ENCODE measurements at places on chromosomes 2 and 18. TPM values are rescaled to one million over a fixed set of nuclear protein-coding genes. Genes with fewer than 3 reads are reported as not detected.
A peak's percentile ranks its signal among the peaks of the same experiment; 100 is the strongest.

DNAH7 gene
- total RNA-seq: not detected

CTAGE1 gene
- total RNA-seq: not detected

EXOC6B gene
- 25.4 TPM for total RNA-seq

IL1F10 gene
- not detected for total RNA-seq

GRCh38 chr2:171180229-171180930 is 19.7 kb upstream of the TLK1 start:
- H3K4me1 ChIP-seq: peaks cover 5% of the 10 kb centered on the region
- no peaks in the 10 kb centered on the region for H3K27me3 ChIP-seq
- H3K36me3 ChIP-seq: no peaks in the 10 kb centered on the region
- H3K27ac ChIP-seq: no peak overlapping the region
- no peak overlapping the region for H3K4me3 ChIP-seq
- no peak for DNase-seq

SRD5A2 gene
- not detected for total RNA-seq

GRCh38 chr2:134760385-134760784 is 41.6 kb upstream of the TMEM163 start:
- H3K4me3 ChIP-seq: no peak overlapping the region
- H3K36me3 ChIP-seq: no peaks in the 10 kb centered on the region
- no peaks in the 10 kb centered on the region for H3K4me1 ChIP-seq

DNA sequence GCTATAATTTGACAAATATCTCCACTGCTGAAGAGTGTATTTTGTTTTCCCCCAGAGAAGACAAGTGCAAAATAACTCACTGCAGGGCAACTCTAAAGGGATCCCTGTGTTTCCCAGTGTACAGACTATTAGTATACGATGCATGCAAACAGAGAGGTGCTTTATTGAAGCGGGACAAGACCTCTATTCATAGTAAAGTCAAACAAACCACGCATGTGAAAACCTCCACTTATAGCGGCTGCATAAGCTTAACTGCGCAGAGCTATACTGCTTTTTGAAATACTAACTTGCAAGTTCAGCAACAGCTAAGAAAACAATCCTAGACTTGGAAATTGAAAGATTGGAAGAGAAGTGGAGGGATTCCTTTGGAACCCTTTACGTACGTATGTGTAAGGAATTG is 15.6 kb downstream of the RNF144A start:
- no peak overlapping the region for H3K4me3 ChIP-seq
- H3K4me1 ChIP-seq: no peaks in the 10 kb centered on the region
- DNase-seq: no peak
- no peaks in the 10 kb centered on the region for H3K27me3 ChIP-seq
- no peak overlapping the region for H3K27ac ChIP-seq
- no peaks in the 10 kb centered on the region for H3K36me3 ChIP-seq

DNA sequence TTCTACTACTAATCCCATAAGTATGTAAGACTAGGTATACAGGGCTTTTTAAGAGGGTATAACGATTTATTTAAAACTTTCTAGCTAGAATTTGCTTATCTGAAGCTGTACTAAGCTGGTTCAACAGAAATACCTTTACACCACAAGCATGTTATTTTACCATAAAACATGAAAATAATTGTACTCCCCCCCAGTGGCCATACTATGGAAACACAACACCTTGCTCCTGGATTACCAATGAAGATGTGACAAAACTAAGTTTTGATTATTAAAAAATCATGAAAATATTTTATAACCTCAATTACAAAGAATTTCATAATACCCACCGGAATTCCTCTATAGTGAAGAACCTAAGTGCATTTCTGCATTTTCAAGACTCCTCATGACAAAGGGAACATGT is 27.3 kb downstream of the LPIN2 start:
- peak; percentile 18 for DNase-seq
- H3K36me3 ChIP-seq: no peaks in the 10 kb centered on the region
- no peaks in the 10 kb centered on the region for H3K27me3 ChIP-seq
- peaks cover 17% of the 10 kb centered on the region for H3K4me1 ChIP-seq

OTX1 gene
- total RNA-seq: 13.1 TPM

- H3K4me3 ChIP-seq: no peak overlapping the region
- peaks cover 9% of the 10 kb centered on the region for H3K4me1 ChIP-seq
- no peaks in the 10 kb centered on the region for H3K36me3 ChIP-seq
- no peak for DNase-seq
- H3K27me3 ChIP-seq: no peaks in the 10 kb centered on the region
Measured at GRCh38 chr2:150134223-150134857, 353.1 kb downstream of the RND3 start.

GRCh38 chr2:13681936-13682335 is 950.6 kb upstream of the LRATD1 start:
- H3K27ac ChIP-seq: no peak overlapping the region
- no peak overlapping the region for H3K4me3 ChIP-seq
- no peaks in the 10 kb centered on the region for H3K4me1 ChIP-seq
- H3K36me3 ChIP-seq: no peaks in the 10 kb centered on the region
- no peaks in the 10 kb centered on the region for H3K27me3 ChIP-seq

DNA sequence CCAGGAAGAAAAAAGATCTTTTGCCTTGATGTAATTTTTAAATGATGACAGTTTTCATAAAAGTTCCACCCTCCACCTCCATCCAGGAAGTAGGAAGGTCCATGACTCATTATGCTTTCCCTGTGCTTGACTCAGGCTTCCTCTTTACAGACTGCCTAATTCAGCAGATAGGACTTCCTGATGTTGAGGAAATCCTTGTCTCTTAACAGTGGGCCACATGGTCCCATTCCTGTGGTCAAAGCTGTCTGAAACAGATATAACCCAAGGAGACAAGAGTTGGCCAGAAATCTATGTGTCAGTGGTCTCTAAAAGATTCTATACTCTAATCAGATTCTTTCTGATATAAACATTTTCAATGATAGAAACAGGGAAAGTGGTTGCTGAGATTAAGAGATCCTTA is 119.1 kb downstream of the BAZ2B start:
- peak overlapping the region; percentile 9 for H3K4me3 ChIP-seq
- no peaks in the 10 kb centered on the region for H3K36me3 ChIP-seq
- peak; percentile 82 for DNase-seq
- H3K27me3 ChIP-seq: no peaks in the 10 kb centered on the region
- H3K4me1 ChIP-seq: peaks cover 23% of the 10 kb centered on the region

DNA sequence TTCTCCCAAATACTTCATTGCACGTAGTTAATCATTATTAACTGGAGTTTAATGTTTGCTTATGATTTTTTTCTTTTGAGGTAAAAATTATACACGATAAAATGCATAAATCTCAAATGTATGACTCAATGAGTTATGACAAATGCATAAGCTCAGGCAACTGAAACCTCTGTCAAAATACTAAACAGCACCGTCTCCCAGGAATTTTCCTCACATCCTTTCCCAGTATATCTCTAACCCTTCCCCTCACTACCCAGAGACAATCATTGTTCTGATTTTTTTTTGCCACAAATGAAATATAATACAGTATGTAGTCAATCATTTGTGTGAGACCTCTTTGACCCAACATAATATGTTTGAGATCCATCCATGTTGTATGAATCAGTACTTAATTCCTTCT is 606.5 kb downstream of the CPS1 start:
- no peak overlapping the region for H3K4me3 ChIP-seq
- H3K27me3 ChIP-seq: no peaks in the 10 kb centered on the region
- H3K4me1 ChIP-seq: no peaks in the 10 kb centered on the region
- no peak for DNase-seq
- H3K27ac ChIP-seq: no peak overlapping the region

DNA sequence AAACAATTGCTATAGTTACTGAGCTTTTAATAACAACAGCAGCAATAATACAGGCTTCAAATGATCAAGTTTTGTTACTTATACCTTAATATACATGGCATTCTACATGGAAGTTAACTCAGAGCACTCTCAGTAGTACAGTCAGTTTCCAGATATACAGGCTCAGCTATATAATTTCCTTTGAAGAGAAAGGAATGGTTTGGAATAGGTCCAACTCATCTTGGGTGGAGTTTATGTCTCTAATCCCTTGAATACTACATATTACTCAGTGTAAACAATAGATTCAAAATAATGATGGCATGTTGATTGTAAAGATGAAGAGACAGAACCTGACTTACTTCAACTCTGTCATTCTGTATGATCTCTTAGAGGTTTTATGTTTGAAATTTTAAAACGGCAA is 174.9 kb downstream of the EPHA4 start:
- no peak for DNase-seq
- peaks cover 3% of the 10 kb centered on the region for H3K27me3 ChIP-seq
- H3K4me3 ChIP-seq: no peak overlapping the region
- no peaks in the 10 kb centered on the region for H3K4me1 ChIP-seq
- no peaks in the 10 kb centered on the region for H3K36me3 ChIP-seq

- no peaks in the 10 kb centered on the region for H3K36me3 ChIP-seq
- no peak for DNase-seq
- no peak overlapping the region for H3K27ac ChIP-seq
- H3K4me1 ChIP-seq: peaks cover 6% of the 10 kb centered on the region
- no peak overlapping the region for H3K4me3 ChIP-seq
Measured at GRCh38 chr2:42762155-42762554, 1.8 kb downstream of the OXER1 start.

MGAT5 gene
- total RNA-seq: 34.0 TPM

UGT1A10 gene
- not detected for total RNA-seq

ARHGAP25 gene
- total RNA-seq: 0.27 TPM

KLHL29 gene
- total RNA-seq: 16.7 TPM

DNA sequence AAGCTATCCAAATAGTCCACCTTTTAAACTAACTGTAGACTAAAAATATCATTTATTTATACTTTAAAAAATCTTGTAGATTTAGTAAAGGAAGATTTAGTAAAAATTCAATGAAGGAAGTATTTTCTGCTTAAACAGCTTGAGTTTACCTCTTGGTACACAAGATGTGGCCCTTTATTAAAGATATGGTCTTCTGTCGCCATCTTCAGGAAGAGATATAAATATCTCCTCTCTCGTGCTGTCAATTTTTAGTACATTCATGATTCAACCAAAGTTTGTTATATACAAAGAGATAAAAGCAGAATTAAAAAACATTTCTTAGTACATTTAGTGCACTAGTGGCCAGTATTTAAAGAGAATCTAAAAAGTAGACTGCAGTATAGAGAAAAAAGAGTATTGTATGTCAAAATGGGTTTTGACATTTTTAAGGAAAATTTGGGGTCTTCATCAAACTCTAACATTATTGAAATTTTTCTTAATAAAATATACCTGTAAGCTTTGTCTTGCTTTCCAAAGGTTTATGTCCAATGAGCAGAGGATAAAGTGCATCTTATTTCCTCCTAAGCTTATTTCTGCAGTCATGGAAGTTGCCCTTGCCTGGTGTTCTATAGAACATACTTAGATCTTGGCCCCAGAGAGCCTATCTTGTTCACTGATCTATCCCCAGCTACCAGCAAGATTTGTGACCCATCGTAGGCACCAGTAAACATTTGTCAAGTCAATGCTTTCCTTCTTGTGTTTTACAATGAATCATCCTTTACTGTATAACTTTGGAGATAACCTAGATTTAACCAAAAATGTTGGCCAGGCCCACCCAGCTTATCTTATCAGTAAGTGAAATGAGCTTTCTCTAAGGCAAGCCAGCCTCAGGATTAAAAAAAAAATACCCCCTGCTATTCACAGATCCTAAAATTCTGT is 18.5 kb upstream of the EML6 start:
- H3K27me3 ChIP-seq: no peaks in the 10 kb centered on the region
- H3K27ac ChIP-seq: no peak overlapping the region
- peak; percentile 42 for DNase-seq
- no peaks in the 10 kb centered on the region for H3K36me3 ChIP-seq
- no peaks in the 10 kb centered on the region for H3K4me1 ChIP-seq

GRCh38 chr2:190420801-190421200 is 12.6 kb downstream of the MFSD6 start:
- H3K4me1 ChIP-seq: no peaks in the 10 kb centered on the region
- H3K36me3 ChIP-seq: no peaks in the 10 kb centered on the region
- H3K4me3 ChIP-seq: no peak overlapping the region
- H3K27me3 ChIP-seq: no peaks in the 10 kb centered on the region
- H3K27ac ChIP-seq: no peak overlapping the region
- no peak for DNase-seq

CAVIN2 gene
- total RNA-seq: 0.27 TPM

FOXI3 gene
- total RNA-seq: not detected

DNA sequence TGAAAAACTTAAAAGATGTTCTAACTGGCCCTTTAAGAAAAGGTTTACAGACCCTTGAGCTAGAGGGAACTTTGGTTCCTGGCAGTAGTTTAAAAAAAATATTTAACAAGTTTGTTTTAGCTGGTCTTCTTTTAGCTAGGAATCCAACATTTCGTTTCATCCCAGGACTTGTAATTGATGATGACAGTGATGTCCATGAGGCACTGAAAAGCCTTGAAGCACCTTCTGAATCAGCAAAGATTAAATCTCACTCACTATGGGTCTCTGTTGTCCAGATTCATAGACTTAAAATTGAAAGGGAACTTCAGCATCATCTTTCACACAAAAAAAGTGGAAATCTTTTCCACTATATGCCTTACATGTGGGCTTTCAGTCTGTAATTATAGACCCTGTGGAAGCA is 102.9 kb upstream of the ETAA1 start:
- no peaks in the 10 kb centered on the region for H3K36me3 ChIP-seq
- no peak overlapping the region for H3K27ac ChIP-seq
- H3K27me3 ChIP-seq: no peaks in the 10 kb centered on the region
- no peak for DNase-seq

DNA sequence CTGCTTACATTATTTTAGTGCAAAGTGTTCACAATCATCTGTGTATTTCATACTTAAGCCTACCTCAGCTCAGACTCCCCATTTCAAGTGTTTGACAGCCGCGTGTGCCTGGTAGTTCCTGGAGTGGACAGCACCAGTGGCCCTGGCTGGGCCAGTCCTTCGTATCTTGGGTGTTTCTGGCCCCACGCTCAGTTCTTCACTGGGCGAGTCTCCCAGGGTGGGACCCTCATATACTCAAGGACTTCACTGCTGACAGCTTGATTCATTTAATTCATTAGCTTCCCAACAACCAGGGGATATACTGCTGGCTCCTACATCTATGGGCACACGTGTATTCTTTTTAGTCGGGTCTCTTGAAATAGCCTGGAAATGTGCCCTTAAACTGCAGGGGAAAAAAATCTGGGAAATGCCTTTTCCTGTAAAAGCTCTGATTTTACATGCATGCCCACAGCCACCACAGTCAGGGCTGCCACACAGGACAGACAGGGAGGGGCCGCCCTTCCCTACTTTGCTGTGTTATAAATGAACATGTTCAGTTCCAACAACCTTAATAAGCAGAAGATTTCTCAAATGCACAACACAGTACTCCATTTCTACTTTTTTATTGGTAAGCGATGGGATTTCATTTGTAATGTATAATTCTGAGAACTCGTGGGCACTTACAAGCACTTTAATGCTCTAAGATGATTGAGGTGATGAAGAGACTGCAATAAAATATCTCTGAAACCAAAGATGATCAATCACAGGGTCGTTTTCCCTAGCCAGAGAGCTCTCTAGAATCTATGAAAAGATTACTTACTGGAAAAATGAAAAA is 205.5 kb upstream of the REV1 start:
- H3K4me3 ChIP-seq: no peak overlapping the region
- H3K27ac ChIP-seq: no peak overlapping the region
- H3K4me1 ChIP-seq: no peaks in the 10 kb centered on the region
- H3K36me3 ChIP-seq: no peaks in the 10 kb centered on the region
- H3K27me3 ChIP-seq: peaks cover 25% of the 10 kb centered on the region

GRCh38 chr2:102520009-102520408 is 47.0 kb downstream of the SLC9A4 start:
- H3K27me3 ChIP-seq: no peaks in the 10 kb centered on the region
- peak; percentile 36 for DNase-seq
- H3K4me3 ChIP-seq: no peak overlapping the region
- no peaks in the 10 kb centered on the region for H3K4me1 ChIP-seq

- no peak overlapping the region for H3K4me3 ChIP-seq
- DNase-seq: no peak
- H3K4me1 ChIP-seq: no peaks in the 10 kb centered on the region
- H3K27me3 ChIP-seq: no peaks in the 10 kb centered on the region
Measured at GRCh38 chr18:65093346-65093745, 657.5 kb upstream of the CDH7 start.

SRBD1 gene
- total RNA-seq: 20.6 TPM

- H3K27ac ChIP-seq: no peak overlapping the region
- no peak for DNase-seq
- H3K4me3 ChIP-seq: no peak overlapping the region
Measured at GRCh38 chr18:55869556-55870501, 281.8 kb upstream of the TCF4 start.
